ENCODE measurements at places on chromosomes 2 and 18.

DNA sequence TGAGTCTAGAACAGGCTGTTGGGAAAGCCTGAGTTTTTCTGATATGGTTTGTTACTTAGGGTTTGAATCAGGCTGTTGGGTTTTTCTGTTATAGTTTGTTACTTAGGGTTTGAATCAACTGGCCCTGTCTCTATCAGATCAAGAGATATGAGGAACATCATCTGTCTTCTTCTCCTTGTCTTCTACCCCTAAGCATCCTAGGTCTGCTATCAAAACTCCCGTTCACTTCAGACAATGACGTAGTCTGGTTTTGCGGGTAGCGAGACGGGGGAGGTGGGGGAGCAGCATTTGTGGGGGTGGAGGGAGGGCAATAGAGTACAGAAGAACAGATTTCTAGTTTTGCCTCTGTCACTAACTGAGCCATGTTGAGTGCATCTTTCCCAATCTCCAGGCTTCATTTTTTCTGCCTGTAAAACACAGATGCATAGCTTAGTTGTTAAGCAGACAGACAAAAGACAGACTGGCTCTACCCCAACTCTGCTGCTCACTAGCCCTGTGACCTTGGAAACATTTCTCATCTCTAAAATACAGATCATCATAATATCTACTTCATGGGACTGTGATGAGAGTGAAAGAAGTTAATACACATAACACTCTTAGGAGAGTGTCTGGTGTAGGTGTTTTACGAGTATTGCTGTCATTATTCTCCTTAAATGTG is 9.1 kb downstream of the TNP1 start:
- no peak for DNase-seq

GRCh38 chr2:121281107-121281506 is 3.9 kb downstream of the TFCP2L1 start:
- no peak for DNase-seq

DNA sequence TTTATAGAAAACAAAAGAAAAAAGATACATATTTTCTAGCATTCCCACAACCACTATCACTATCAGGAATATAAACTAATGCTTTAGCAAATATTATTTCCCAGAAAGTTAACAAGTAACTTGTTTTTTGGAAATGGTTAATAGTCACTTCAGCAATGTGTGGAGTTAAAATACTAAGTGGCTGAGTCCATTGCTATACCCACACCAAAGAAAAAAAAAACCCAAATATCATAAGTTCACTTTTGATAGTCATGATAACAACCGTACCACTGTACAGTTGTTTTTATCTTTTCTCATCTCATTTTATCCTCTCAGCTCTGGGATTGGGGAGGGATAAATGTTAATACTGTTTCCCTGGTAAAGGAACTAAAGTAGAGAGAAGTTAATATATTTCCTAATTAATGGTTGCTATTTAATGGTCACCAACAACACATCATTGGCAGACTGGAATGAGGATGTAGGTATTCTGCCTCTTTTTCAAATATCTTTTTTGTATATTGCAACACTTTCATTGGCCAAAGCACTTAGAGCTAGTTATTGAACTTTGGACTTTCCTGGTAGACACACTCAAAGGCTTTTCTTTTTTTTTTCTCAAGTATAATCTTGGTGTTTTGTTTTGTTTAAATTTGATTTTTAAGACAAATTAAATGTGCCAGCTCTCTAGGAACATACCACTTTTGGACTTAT is 18.4 kb upstream of the KANSL1L start:
- no peak for DNase-seq

DNA sequence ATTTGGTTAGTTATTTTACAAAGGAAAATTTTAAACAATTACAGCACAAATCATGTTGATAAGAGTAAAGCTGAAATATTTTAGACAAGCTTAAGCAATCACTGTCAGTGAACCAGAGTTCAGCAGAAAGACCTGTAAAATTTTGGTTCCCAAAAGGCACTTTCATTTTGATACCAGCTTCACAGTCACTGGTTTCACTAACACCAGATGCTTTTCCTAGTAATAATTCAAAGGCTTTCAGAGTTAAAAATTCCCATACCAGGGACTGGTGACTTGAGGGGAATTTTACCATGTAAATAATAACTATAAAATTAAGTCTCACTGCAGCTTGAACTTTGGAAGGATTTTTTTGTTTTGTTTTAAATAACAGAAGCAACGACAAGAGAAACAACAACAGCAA is 102.3 kb upstream of the CD302 start:
- DNase-seq, result no peak

GRCh38 chr2:40276076-40276475 is 175.8 kb downstream of the SLC8A1 start:
- DNase-seq, result no peak

DNA sequence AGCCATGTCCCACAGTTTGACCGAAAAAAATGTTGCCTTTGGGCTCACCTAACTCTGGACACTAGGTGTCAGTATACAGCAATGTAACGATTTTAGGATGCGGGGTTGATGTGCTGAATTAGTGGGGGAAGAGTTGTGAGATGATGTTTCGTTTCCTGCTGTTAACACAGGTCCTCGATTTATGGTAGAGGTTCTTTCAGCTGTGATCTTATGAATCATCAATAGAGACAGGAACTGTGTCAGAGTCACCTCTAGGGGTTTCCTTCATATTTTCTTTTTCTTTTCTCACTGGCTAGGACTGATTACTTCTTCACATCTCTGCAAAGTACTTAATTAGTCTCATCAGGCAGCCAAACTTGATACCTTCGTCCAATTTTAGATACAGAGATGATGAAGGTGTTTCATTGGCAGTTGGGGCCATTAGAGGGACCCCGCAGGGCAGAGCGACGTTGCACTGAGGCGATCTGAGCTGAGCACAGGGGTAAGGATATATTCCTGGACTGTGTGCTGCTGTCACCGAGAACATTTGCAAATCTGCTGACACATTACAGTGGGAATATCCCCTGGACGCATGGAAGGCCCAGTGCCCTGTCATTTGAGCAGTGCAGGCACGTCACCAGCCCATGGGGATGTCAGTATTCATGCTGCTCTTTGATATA is 10.2 kb upstream of the MMADHC start:
- peak; percentile 8 for DNase-seq

GRCh38 chr2:166773308-166773949 is 114.9 kb upstream of the XIRP2 start:
- no peak for DNase-seq

DNA sequence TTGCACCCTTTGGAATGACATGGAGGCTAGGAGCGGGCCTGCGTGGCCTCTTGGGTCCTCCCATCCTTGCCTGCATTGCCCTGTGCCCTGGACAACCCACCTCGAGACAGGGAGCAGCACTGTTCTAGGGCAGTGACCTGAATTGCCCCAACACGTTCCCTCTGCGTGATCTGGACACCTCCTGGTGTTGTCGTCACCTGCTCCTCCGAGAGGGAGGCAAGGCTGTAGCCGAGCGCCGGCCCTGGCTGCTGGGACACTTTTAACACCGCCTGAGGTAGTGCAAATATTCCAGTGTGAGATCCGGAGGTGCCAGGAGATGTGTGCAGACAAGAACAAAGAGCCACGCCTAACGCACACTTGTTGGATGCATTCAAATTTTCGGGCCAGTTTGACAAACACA is 131.5 kb downstream of the SMAD7 start:
- DNase-seq, result no peak

GRCh38 chr2:95225658-95226057 is 18.3 kb downstream of the ZNF892 start:
- DNase-seq, result no peak

DNA sequence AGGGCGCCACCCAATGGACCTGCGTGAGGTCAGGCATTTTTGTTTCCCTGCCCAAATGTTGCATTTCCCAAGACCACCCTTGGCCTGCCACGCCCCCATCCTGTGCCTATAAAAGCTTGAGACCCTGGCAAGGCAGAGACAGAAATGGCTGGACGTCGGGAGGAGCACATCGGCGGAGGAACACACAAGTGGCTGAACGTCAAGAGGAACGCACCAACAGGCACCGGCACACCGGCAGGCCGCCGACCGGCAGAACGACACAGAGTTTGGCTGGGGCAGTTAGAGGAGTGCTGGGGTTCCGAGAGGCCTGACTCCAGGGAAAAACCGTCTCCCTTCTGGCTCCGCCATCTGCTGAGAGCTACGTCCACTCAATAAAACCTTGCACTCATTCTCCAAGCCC is 35.9 kb downstream of the DCDC2C start:
- DNase-seq, result no peak

GRCh38 chr18:48736321-48737260 is 197.8 kb downstream of the CTIF start:
- no peak for DNase-seq

DNA sequence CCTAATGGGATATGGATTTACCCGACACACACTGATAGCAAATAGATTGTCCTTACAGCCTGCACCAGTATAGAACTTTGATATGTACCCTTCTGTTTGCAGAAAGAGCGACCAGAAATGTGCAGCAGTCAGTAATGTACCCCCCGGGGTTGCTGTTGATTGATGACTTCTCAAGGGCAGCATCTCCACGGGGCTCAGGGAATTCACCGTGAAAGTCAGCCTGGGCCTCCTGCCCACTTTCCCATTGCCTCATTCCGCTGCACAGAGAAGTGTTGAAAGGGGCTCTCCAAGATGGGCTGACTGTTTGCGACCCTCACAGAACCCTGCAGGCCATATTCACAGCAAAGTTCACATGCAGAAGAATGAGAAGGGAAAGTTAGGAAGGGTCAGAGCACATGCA is 241.3 kb downstream of the PRKCE start:
- no peak for DNase-seq

DNA sequence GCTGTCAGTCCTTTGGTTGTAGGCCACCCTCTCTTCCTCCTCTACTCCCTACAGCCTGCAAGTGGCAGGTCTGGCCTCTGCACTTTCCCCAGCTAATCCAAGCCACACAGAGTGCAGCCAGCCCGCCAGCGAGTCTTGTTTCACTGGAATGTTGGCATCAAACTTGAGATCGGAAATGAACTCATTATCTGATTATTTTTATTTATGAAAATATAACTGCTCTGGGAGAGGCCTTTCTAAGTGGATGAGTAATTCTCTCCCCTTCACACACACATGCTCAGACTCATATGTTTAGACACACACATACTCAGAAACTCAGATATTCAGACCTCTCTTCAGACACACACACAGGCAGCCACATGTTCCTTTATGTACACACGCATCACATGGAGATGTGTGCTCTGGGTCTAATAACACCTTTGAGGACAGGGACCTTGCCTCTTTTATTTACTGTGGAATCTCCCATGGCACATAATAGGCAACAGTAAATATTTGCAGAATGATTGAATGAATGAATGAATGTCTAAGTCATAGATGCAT is 151.3 kb downstream of the ZFP36L2 start:
- no peak for DNase-seq

GRCh38 chr18:28175930-28176697 is 816 bp downstream of the CDH2 start:
- DNase-seq, result no peak

GRCh38 chr2:6657136-6657535 is 208.6 kb downstream of the CMPK2 start:
- no peak for DNase-seq

DNA sequence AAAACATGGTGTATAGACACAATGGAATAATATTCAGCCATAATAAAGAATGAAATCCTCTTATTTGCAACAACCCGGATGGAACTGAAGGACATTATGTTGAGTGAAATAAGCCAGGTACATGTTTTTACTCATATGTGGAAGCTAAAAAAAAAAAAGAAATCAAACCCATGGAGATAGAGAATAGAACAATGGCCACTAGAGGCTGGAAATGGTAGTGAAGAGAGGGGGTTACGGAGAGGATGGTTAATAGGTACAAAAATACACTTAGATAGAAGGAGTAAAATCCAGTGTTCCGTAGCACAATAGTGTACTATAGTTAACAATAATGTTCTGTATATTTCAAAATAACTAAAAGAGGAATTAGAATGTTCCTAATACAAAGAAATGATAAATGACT is 12.8 kb upstream of the KIAA2012 start:
- no peak for DNase-seq

DNA sequence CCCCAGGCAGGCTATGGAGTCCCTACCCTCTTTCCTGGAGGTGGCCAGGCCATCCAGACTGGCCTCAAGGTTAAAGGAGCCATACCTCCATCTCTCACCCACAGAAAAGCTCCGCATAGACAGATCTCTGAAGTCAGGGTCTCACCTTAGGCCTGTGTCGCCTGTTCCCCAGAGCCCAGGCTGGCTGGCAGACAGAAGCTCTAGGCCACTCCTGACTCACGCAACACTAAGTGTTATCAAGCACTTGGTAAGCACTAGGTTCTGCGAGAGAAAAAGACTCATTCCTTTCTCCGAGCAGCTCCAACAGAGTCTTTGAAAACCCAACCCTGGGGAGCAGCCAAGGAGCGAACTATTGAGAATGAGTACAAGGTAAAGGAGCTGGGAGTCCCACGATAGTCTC is 6.1 kb downstream of the SMAD7 start:
- no peak for DNase-seq

DNA sequence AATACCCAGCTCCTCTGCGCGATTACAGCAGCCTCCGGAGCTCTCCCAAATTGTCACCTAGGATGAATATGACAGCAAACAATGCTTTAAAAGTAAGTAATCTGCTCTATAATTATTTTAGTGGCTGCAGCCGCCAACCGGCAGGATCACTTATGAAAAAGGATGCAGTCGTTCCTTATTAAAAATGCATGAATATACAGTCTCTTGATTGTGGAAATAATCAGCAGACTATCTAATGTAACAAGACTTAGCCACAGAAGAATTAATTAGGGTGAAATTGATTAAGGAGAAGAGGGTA is 71.8 kb upstream of the STPG4 start:
- no peak for DNase-seq

- no peak for DNase-seq
These were observed 46.7 kb downstream of the ANO7 start for GRCh38 chr2:241234962-241235740.

Measured in stimulated activated CD4-positive, alpha-beta T cell treated with anti-CD3 and anti-CD28 coated beads, Interleukin-1b, Interleukin-23, amount 100 ng/mL, for 24 hours (primary cell).